ENCODE measurements at places on chromosomes 3 and 15.

GRCh38 chr3:140856905-140857304 is 84.7 kb upstream of the SLC25A36 start:
- DNase-seq = no peak

- no peak for DNase-seq
Observed at GRCh38 chr15:92647467-92648163, 8.0 kb downstream of the FAM174B start.

DNA sequence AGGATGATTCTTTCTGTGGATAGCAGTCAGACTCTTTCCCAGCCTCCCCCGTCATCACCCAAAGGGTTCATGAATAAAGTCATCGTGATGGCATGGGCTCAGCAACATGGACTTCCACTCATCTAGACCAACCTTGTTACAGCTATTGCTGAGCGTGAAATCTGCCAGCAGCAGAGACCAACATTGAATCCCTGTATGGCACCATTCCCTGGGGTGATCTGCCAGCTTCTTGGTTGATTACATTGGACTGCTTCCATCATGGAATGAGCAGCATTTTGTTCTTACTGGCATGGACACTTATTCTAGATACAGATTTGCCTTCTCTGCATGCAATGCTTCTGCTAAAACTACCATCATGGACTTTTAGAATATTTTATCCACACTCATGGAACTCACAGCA is 195.6 kb upstream of the AZI2 start:
- no peak for DNase-seq

GRCh38 chr3:34261001-34261385 is 462.6 kb downstream of the PDCD6IP start:
- DNase-seq = no peak

DNA sequence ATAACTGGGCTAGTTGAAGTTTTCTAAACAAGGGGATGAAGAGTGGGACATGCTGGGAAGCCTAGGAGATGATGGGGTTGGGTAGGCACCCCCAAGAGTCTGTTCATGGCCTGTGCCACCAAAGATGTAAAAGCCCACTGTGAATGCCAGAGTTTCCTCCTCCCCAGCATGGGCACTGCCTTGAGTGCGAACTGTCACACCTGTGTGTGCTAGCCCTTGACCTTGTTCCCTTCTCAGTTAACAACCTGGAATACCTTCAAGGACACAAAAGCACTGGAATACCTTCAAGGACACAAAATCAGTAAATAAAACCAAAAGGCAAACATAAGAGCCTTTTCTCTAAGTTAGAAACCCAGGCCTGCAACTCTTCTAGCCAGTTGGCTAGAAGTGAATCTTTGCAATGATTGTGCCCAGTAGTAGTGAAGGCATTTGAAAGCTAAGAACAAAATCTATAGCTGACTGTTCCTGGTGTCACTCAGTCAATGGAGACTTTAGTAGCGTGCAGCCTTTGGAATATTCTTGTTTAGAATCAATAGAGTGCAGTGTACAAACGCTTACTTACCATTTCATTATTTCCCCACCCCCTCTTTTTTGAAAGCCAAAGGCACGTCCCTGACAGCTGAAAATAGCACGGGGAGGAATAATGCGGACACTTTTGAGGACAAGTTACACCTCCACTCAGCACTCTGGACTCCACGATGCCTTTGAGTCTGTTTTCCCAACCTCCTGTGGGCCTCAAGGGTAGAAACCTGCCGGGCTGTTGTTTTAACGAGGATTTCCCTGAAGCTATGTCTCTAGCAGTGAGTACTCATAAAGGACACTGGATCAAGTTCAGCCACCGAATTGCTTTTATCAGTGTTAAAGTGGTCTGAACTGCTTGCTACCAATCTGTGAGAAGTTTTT is 24.2 kb downstream of the PSMD6 start:
- no peak for DNase-seq

DNA sequence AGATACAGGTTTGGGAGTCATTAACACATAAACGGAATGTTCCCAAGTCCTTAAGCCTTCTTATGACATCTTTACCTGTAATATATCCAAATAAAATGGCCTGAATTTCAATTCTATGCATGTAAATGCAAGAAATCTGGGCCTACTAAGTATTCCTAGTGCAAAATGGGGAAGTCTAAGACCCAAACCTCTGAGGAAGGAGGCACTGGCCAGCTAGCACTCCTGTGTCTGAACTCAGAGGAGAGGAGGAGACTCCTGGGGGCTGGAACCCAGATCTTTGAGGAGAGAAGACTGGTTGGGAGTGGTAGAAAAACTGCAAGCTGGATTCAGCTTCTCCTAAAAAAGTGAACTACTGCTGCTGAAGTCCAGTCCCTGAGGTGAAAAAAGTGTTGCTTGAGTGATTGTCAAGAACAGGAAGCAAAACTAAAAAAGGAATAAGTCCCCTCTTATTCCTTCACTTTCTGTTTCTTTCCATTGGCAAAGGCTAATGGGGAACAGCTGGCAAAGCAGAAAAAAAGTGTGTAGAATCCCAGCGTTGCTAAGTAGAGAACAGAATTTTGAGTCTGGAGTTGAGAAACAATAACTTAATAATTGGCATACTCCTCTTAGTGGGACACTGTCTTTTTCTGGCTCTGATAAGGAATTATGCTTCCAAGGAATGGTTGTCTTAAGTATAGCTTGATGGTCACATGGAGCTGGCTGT is 54.8 kb upstream of the ATP2C1 start:
- no peak for DNase-seq

DNA sequence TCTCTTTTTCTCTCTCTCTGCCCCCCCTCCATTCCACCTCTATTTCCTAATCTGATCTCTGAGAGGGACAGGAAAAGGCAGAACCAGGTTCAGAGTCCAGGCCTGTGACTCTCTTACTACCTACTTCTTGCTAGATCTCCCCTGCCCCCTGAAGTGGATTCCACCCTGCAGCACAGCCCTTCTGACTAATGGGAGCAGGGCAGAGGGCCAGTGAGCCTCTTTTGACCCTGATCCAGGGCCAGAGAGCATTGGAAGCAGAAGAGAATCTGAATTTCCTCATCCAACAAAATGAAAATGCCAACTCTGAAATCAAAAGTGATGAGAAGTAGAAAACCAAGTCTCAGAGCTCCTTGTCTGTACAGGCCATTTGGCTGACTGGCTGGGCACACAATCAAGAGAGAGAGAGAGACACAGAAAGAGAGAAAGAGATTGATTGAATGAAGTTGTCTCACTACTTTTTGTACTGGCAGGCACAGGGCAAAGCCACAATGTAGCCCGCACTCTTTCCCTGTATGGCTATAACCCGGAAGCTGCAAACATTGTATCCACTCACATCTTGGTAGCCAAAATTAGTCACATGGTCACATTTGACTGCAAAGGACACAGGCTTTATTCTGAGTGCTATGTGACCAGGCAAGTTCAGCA is 31.6 kb upstream of the GLCE start:
- DNase-seq = no peak

DNA sequence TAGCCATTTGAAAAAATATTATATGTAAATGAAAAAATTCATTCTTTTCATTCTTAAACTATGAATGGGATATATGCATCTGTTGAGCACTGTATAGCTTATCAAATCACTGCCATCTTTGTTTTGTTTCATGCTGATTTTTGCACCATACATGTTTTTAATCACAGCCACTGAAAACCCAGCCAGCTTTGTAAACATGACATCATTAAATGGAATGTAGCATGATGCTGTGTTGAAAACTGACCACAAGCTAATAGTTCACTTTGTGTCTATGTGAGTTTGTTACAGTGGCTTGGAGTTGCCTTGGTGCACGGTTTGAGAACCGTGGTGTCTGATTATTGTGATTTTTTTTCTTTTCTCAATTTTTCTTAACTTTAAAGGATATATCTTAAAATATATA is 75.7 kb downstream of the GMPS start:
- no peak for DNase-seq

DNA sequence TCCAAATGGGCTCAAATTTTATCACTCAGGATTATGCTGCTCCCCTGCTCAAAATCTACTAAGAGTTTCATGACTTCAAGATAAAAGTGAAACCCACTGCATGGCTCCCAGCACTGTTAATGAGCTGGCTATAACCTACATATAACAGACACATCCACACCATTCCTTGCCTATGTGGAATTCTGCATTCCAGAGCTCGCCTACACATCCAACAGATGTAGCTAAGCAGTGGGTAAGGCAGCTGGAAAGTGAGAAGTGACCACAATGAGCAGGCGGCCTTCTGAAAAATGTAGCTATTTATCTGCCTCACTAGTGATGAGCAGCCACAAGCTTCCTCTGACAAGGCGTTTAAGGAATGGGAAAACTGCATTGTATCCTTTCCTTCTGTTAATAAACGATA is 92.0 kb upstream of the TRIM42 start:
- DNase-seq = no peak

DNA sequence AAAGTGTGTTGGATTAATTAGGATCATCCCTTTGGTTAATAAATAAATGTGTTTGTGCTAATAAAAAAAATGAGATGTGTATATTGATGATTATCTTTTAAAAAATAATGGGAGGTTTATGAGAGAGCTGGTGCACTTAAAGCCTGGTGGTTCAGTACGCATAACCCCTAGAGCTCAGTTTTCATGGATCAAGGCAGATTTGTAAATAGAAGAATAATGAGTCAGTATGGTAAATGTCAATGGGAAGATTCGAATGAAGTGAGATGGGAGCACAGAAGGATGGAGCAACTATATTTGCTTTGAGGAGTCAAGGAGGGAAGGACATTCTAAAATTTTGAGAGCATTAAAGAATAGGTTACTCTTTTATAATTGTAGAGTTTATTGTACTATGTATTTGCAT is 35.4 kb downstream of the AKAP13 start:
- no peak for DNase-seq

DNA sequence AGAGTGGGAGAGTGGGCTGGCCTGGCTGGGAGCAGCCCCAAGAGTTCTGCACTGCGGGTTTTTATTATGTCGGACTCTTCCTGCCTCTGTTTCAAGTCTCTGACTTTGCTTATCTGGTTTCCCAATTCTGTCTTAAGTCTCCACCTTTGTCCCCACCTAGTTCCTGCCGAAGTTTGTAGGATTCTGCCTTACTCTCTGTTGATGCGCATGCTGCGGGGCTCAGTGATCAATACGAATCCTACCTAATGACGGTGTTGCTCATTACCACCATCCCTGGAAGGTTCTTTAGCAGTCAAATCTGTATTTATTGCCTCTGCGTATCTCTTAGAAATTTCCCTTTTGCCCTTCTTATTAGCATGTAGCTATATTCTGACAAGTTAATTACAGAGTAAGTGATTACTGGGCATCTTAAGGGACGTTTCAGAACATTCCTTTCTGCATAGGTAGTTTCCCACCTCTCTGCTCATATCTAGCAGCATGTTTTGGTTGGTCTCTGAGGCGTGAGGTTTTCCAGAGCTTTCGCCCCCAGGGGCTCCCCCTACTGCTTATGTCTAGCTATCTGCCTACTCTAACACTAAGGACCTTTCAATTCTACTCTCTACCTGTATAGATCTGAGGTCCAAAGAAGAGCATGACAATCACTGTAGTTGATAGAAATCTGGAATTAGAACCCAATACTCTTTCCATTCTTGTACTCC is 236.0 kb upstream of the EIF1B start:
- DNase-seq = no peak

DNA sequence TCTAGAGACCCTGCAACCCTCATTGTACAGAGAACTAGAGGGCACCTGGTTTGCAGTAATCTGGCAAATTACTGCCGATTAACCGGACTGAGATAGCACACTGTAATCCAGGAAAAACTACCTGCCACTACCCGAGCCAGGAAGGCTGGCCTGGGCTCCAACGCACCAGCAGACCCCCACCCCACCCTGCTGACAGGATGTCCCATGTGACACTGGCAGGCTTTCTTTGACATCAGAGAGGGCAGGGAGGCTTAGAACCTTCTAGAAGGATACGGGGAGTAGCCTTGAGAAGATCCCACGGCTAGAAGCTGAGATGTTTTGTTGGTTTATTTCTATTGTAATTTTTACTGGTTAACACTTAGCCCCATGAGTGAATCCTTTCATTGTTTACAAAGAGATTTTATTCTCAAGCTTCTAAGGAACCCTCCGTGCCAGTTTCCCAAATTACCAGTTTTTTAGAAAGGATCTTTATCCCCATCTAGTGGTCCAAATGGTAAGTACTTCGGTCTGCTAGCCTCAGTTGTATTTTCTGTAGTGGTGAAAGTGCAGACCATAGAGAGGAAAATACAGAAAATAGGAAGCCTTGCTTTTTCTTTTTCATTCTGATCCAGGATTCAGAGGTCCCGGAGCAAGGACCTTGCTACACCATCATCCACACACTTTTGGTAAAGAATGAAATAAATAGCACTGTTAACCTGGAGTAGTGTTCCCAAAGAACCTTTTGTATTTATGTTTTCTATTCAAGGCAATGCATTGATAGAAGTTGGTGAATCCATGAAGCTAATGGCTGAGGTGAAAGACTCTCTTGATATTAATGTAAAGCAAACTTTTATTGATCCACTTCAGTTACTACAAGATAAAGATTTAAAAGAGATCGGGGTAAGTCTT is 81.9 kb upstream of the ADAMTSL3 start:
- no peak for DNase-seq

DNA sequence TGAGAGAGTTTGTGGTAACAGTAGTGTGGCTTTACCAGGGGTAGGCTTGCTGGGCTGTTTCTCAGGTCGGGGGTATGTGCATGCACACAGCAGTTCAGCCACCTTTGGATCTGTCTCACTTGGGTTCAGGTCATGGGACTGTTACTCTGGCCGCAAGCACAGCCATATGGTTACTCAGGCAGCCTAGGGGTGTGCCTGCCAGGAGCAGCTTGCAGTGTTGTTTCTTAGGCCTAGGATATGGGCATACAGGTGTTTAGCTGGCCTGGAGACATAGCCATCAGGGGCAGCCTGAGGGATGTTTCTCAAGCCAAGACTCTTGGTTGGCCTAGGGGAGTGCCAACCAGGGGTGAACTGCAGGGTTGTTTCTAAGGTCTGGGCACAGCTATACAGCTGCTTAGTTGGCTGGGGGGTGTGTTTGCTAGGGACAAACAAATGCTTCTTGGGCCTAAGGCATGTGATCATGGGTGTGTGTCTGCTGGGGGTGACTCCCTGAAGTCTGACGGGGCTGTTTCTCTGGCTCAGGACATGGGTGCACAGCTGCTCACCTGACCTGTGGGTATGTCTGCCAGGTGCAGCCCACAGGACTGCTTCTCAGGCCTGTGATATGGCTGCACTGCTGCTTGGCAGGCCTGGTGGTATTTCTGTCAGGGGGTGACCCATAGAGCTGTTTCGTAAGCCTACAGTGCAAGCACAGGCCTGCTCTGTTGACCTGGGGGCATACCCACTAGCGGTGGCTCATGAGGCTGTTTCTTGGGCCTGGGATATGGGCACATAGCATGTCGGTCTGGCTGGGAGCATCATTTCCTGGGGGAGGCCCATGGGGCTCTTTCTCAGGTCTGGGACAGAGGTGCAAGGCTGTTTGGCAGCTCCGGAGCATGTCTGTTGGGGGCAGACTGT is 168.0 kb upstream of the THRB start:
- no peak for DNase-seq

- no peak for DNase-seq
Observed at GRCh38 chr3:143167969-143168854, 48.6 kb downstream of the CHST2 start.

- no peak for DNase-seq
Observed at GRCh38 chr15:72156928-72157327, 38.7 kb downstream of the SENP8 start.

- DNase-seq = no peak
Observed at GRCh38 chr3:144351773-144352365, 380.2 kb downstream of the DIPK2A start.

GRCh38 chr3:89521328-89521727 is 413.9 kb downstream of the EPHA3 start:
- no peak for DNase-seq

GRCh38 chr3:64865839-64866570 is 178.2 kb upstream of the ADAMTS9 start:
- no peak for DNase-seq

All from CD4-positive, alpha-beta T cell treated with Interleukin-15 for 4 hours (primary cell).